Kidney capillary endothelial cell (primary cell): ENCODE measurements at places on chromosomes 2 and 18.

- DNase-seq, result peak; percentile 46
These were observed 96.3 kb downstream of the EVA1A start for GRCh38 chr2:75464348-75464946.

GRCh38 chr2:128727914-128728313 is 409.2 kb upstream of the HS6ST1 start:
- no peak for DNase-seq

DNA sequence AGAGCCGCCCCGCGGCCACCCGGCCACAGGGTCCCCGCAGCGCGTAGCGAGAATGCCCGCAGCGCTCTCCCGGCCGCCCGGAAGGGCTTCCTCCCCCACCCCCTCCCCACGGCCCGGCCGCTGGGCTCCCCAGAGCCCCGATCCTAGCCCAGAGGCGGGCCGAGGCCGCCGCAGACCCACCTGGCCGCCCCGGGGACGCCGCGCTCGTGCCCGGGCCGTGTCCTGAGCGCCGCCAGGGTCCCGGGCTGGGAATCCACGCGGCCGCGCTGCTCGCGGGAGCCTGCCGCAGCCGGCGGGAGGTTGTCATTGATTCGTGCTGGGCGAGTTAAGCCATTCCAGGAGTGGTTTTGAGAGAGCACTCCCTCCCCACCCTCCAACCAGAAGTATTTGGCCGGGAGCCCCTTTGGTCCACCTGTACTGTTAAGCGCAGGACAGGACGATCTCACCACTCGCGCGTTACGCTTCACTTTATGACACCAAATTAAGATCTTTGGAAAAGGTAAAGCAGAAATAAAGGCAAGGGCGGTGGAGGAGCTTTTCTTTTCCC is 206.4 kb upstream of the SMAD2 start:
- no peak for DNase-seq

DNA sequence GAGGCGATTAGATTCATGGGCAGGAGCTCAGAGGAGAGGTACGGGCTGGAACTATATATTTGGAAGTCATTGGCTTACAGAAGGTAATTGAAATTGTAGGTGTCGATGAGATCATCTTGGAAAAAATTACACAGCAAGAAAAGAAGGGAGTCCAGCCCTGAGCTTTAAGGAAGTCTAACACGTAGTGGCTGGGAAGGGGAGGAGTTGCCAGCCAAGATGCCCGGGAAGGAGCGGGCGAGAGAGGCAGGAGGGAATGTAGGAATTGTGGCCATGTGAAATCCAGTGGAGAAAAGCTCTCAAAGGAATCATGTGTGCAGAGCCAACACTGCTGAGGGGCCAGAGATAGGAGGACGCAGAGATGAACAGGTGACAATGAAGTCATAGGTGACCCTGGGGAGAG is 25.6 kb upstream of the SCYGR1 start:
- DNase-seq, result no peak

DNA sequence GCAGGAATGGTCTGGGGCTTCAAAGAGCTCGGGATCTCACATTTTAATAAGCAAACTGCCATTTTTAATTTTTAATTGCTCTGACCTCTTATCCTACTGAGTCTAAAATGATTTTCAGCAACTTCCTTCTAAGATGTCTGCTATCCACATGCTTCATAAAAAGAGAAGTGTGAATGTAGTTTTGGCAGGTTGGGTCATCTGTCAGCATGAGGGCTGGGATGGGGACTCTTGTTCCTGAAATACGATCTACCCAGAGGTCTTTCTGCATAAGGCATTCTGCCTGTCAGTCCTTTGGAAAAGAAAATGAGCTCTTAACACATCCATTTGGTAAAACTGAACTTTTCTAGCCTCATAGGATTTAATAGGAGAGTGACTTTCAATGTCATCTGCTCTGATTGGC is 252.8 kb upstream of the APCDD1 start:
- DNase-seq, result no peak

GRCh38 chr18:27478459-27478858 is 293.4 kb upstream of the CHST9 start:
- no peak for DNase-seq

DNA sequence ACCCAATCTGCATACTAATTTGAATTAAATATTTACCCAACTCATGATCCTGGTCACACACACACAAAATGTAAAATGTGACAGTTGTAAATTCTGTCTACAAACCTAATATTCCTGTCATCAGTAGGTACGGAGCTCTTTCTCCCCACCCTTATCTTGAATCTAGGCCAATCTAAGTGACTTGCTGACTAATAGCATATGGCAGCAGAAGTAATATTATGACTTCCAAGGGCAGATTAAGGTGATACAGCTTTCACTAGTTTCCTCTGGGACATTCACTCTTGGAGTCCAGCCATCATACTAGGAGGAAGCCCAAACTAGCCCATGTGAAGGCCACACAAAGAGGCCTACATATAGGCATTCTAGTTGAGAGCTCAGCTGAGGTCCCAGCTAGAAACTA is 89.4 kb downstream of the TMEM131 start:
- DNase-seq, result no peak

GRCh38 chr18:4078246-4078645 is 376.9 kb downstream of the DLGAP1 start:
- no peak for DNase-seq

DNA sequence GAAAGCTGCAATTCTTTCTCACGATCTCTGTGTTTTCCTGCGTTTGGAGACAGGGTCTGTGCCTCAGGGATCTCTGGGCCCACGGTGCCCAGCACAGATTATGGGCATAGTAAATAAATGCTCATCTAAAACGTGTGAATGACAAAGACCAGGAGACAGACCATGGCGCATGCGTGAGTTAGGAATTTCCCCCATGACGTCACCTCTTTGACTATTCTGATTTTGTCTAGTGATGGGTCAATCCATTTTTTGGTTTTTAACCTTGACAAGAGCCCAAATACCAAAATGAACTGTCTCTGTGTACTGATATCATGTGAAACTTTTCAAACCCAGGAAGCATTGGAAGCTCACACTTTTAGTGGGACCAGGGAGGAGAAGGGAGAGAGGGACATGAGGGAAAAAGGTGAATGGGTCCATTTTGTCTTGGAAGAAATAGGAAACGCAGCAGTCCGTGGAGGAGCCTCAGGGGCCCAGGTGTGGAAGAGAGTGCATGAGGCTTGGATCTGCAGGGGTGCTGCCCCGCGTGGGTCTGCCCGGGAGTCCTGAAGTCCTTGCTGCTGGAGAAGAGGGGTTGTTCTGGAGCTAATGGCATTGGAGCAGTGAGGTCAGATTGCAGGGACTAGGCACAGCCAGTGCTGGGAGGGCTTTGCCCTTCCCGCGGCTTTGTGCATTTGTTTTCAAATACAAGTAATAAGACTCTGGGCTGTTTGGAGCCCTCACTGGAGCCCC is 172.2 kb downstream of the ASB1 start:
- DNase-seq, result no peak

DNA sequence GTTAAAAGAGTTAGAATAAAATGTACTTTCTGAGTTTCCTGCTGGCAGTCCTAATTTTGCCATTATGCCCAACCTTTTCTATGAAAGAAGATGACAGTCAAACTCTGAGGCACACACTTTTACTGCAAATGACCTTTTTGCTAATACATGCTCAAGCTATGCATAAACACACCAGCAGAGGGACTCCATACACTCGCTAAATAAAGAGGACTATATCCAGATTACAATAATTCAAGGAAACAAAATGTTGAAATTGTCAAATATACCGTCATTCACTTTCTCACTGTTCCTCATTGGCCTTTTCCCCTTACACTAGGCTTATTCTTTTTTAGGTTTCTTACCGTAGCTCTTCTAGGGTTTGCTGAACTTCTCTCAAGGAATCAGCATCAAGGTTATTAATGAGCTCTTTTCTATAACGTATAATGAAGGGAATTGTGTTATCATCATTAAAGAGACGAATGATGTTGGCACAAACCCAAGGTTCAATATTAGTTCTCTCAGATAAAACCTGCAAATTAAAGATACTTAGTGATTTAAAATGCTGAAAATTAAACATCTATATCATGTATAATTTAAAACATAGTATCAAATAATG is 25.7 kb downstream of the SRBD1 start:
- peak; percentile 60 for DNase-seq

DNA sequence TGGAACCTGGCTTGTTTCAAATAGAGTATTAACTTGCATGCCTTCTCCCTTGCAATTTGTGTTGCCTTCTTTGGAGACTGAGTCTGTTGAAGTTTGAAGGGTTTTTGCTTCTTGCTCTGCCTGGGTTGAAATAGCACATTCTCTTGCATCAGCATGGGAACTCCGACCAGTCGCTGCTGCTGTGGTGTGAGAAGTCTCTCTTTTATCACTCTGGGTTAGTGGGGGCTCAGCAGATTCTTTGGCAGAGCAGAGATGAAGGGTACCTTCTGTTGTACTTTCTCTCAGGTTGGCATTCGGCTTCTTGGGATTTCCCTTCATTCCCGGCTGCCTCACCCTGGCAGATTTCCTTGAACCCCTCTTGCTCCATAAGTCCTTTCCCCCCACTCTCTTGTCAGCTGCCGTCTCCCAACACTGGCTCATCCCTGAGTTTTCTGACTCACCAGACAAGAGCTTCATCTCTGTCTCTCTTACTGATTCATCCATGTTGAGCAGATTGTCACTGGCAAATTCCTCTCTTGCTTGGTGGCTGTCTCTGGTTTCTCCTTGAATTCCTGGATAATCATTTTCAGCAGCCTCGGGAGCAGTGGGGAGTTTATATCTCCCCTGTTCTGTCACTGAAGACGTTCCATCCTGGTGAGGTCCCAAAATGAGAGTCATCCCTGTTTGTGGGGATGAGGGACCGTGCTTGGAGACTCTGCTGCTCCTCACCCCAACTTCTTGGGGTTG is 49.9 kb downstream of the ALPK2 start:
- no peak for DNase-seq

DNA sequence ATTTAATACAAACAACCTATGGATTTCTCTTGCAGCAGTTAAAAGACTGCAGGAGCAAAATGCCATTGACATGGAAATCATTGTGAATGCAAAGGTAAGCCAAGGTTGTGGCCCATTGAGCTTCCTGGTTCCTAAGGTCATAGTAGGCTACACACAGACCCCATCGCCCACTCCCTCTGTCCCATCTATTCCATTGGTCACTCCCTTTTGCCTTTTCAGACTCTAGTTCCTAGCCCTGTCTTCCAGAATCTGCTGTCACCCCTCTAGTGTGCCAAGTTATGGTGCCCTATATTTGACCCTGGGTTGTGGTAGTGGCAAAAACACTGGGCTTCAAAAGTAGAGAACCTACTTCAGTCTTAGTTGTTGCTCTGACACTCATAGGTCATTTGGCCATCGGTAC is 44.7 kb downstream of the UGP2 start:
- DNase-seq, result no peak

DNA sequence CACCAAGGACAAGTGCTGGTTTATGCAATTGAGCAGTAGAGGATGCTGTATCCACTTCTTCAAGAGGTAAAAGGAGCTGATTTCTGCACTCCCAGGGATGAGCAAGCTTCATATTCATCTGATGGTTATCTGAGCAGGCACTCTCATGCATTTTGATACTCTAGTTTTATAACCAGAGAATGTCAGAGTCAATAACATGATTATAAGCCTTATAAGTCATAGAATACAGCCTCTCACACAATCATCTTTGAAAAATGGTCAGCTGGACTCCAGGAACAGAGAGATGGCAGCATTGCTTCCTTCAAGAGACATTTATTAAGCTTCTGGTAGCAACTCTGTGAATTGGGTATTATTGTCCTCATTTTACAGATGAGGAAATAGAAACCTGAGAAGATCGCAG is 167.1 kb downstream of the SLC8A1 start:
- DNase-seq, result no peak

DNA sequence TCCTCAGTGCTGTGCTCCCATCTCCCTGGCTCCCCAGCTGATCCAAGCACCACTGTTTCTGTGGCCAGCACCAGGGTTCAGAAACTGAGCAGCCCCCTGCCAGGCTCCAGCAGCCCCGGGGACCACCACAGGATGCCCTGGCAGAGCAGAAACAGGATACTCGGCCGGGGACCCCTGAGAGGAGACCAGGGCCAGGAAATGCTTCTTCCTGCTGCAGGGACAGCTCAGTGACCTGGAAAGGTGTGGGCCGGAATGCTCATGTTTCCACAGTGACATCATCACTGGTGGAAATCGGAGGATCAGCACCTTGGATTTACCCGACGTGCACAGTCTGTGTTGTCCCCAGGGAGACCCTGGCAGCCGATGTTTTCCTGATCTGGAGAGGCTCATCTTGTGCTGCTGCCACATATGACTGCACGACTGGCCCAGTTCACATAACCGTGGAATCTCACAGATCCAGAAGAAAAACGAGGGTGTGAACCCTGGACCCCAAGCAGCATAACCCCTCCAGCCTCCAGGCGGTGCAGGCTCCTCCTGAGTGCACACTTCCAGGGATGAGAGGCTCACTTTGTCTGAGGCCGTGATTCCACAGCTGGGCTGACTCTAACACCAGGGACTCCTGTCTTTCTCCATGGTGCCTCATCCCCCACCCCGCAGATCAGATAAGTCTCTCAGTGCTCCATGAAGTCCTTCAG is 58.0 kb downstream of the DDX1 start:
- no peak for DNase-seq

- no peak for DNase-seq
These were observed 47.0 kb downstream of the INHBB start for GRCh38 chr2:120392923-120393322.

DNA sequence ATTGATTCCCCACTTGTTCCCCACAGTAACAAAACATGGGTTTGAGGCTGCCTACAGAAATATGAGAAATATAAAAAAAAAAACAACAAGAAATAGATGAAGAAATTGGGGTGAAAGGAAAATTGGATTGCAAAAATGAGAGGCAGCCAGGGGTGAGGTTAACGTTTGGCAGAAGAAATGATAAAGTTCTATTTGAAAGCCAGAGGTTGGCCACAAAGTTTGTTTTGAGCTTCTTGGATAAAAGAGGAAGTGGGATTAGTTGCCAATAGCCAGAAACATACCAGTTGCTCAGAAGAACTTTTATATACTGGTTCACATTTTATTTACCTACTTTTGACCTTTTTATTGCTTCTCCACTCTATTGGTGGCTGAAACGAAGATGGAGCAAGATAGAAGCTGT is 67.5 kb downstream of the FASTKD2 start:
- no peak for DNase-seq

- DNase-seq, result no peak
These were observed 37.8 kb downstream of the FIGN start for GRCh38 chr2:163697846-163698637.

DNA sequence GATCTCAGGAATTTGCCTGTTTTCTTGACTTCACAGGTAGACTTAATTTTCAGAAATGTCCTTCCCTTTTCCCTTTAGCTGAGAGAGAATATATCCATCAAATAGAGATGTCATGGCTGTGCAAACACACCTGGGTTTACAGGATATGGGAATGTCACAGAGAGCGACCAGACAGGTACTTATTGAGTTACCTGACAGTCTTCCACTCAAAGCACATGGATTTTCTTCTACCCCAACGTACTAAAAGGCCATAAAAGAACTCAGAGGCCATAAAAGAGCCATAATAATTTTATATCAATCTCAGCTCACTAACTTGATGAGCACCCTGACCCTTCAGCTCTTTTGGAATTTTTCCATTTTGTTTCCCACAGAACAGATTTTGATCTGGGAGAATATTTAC is 5.3 kb upstream of the DTNA start:
- no peak for DNase-seq

GRCh38 chr2:178943745-178944144 is 106.2 kb downstream of the CCDC141 start:
- no peak for DNase-seq

- DNase-seq, result no peak
These were observed 1323.2 kb upstream of the DDX18 start for GRCh38 chr2:116491292-116491691.
